Mucosa of descending colon (tissue), 3 donors: ENCODE measurements at places on chromosomes 5 and 9. TPM values are rescaled to one million over a fixed set of nuclear protein-coding genes. Genes with fewer than 3 reads are reported as not detected.

Gene C9
- not detected for total RNA-seq

Gene PTPN3
- 30.3 TPM for total RNA-seq

Gene LCN9
- total RNA-seq = not detected

Gene FCN2
- not detected for total RNA-seq

Gene SPINK7
- not detected for total RNA-seq

Gene FOXD4L4
- 0.27 TPM for total RNA-seq

Gene TRAF1
- total RNA-seq = 2.9 TPM

Gene LMNB1
- 14.1 TPM for total RNA-seq

DNA sequence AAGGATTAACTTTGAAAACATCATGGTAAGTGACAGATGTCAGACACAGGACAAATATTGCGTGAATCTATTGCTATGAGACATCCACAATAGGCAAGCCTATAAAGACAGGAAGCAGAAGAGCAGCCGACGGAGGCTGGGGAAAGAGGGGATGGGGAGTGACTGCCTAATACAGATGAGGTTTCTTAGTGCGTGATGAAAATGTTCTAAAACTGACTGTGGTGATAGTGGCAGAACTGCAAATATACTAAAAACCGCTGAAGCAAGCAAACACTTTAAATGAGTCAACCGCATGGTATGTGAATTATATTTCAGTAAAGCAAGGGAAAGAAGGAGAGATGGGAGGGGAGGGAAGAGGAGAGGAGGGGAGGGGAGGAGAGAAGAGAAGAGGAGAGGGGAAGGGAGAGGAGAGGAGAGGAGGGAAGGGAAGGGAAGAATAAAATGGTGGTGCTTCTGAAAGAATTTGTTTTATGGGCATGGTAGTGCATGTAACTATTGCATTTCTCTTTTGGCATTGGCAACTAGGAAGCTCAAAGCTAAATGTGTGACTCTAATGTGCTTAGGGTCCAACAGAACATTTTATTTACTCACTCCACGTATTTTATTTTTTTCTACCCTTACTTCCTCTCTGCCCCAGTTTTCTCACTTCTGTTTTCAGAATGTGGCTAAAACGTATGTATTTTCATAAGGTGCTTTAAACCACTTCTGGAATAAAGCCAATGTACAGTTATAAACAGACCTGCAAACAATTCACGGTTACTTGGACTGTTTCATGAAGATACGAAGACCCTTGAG is 21.3 kb downstream of the AKNA start:
- DNase-seq = no peak

- no peak for DNase-seq
Observed at GRCh38 chr5:107402434-107403227, 268.1 kb downstream of the EFNA5 start.

GRCh38 chr5:129899454-129899853 is 4.8 kb upstream of the CHSY3 start:
- DNase-seq = no peak

- DNase-seq = no peak
Observed at GRCh38 chr9:115164511-115164974, 46.6 kb upstream of the TNC start.

- DNase-seq = no peak
Observed at GRCh38 chr5:133289686-133290367, 238.0 kb downstream of the HSPA4 start.

DNA sequence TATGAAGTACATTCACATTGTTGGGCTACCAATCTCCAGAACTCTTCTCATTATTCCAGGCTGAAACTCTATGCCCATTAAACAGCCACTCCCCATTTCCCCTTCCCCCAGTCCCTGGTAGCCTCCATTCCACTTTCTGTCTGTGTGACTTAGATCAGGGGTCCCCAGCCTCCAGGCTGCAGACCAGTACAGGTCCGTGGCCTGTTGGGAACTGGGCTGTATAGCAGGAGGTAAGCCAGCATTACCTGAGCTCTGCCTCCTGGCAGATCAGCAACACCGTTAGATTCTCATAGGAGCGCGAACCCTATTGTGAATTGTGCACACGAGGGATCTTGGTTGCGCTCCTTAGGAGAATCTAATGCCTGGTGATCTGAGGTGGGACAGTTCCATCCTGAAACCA is 23.1 kb downstream of the ZNF618 start:
- DNase-seq = no peak

DNA sequence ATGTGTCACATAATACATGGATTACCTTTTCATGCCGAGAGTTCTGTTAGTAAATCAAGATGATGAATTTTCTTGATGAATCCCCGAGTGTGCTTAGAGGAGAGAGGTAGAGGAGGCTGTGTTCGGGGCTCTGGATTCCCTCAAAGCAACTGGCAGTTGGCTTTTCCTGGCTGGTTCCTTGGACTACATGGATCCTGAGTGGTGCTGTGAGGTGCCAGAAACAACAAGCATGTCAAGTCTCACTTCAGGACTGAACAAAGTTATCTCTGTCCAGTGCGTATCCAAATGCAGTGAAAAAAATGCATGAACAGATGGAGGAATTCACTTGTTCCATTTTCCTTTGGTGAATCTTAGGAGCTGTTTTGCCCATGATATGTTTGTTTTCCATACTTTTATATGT is 231.7 kb downstream of the FBXL7 start:
- no peak for DNase-seq

DNA sequence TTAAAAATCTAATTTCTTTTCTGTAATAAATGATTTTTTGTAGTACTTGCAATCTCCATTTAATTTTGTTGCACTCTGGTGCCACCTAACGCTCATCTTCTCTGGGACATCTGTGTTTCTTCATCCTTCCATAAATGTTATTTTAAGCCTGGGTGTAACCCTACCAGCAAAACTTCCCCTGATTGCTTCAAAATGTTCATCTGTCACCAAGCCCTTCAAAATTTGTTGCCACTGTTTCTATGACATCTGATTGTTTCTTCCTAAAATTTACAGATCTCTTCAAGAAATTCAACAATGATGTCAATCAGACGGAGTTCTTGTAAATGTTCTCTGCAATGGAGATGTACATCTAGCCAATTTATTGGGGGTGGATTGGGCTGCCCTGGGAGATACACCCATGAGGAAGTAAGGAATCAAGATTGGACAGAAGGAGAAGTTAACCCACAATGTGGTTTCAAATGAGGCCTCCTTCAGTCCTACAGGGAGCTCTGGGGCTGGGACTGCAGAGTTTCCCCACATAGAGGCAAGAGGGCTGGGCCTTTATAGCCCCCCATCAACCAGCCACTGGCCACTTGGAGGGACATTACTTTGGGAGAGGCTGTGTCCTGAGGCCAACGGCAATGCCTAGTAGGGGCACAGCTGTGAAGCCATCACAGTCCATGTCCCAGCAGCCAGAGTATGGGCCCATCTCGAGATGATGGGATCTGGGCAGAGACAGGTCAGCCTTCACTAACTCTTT is 23.3 kb downstream of the MCTP1 start:
- no peak for DNase-seq

DNA sequence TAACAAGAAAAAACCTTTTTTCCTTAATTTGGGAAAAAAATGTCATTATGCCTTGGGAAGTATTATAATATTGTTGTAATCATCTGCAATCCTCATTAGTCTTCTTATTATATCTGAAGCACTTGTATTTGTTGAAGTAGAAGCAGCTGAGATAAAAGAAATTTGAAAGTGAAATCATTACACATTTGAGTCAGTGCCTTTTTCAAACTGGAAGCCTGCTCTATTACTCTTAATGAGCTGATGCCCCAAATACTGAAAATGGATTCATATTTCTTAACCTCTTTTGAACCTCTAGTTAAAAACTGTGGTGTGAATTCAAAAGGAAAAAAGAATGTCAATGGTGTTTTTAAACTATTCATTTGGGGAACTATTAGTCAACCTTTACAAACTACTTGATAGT is 1027.7 kb downstream of the NR2F1-AS1 start:
- DNase-seq = no peak

GRCh38 chr9:110064803-110065202 is 143.2 kb downstream of the C9orf152 start:
- DNase-seq = no peak

DNA sequence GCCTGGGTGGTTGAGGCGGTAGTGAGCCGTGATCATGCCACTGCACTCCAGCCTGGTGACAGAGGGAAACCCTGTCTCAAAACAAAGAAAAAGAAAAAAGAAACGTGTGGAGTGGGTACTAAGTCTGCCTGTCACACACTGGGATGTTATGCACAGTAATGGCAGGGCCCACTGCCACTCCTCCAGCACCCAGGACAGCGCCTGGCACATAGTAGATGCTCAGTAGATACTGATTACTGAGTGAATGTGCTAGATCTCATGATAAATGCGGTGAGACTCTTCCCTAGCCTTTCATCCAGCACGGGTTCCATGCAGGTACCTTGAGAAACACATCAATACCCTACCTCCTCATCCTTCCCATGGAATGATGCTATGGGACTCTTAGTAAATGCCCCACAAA is 87.4 kb upstream of the HSPA9 start:
- DNase-seq = no peak

DNA sequence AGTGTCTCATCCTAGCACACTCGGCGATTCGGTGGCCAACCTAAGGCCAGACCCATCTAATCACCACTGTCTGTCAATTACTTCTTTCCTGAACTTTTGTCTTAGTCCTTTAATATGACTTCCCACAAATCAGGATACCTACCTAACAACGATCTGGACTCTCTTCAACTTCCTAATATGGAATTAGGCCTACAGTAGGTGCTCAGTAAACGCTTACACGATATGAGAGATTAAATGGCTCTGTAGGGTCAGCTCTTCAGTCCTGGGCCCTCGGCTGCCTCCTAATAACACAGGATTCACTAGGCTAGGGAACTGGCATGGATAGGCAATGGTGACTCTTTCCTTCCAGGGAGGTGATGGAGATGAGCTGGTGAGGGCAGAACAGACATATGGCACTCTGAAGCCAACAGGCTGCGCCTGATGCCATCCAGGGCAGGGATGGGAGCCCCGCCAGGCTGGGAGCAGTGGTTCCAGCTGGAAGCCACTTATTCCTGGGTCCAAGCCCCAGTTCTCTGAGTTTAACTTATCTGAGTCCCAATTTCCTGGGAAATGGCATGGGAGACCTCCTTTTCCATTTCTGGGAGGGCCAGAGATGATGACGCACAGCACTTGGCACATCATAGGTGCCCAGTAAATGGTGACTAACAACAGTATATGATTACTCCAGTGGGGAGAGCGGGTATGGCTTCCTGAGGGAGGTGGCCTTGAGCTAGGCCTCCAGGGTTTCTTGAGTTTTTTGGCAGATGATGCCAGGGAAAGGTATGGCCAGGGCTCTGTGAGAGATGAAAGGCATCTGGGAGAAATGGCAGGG is 7.3 kb downstream of the PDGFRB start:
- DNase-seq = no peak

DNA sequence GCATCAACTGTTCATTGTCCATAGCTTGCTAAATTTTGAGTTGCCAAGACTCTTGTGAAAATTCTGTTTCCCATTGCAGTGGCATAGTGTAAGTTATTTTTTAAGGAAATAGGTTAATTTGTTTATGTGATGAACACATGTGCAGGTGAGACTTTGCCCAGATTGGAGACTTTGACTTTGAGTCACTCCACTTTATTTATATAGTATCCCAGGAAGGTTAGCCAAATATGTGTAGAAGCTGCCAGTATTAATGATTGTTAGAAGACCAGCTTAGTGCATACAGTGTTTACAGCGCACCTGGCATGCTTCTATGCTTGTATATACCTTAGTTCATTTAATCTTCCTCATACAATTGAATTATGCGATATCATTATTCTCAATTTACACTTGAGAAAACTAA is 51.0 kb downstream of the MTAP start:
- no peak for DNase-seq

GRCh38 chr5:6342689-6343315 is 35.5 kb downstream of the MED10 start:
- DNase-seq = no peak
